ENCODE measurements at places on chromosomes 11 and 22.

DNA sequence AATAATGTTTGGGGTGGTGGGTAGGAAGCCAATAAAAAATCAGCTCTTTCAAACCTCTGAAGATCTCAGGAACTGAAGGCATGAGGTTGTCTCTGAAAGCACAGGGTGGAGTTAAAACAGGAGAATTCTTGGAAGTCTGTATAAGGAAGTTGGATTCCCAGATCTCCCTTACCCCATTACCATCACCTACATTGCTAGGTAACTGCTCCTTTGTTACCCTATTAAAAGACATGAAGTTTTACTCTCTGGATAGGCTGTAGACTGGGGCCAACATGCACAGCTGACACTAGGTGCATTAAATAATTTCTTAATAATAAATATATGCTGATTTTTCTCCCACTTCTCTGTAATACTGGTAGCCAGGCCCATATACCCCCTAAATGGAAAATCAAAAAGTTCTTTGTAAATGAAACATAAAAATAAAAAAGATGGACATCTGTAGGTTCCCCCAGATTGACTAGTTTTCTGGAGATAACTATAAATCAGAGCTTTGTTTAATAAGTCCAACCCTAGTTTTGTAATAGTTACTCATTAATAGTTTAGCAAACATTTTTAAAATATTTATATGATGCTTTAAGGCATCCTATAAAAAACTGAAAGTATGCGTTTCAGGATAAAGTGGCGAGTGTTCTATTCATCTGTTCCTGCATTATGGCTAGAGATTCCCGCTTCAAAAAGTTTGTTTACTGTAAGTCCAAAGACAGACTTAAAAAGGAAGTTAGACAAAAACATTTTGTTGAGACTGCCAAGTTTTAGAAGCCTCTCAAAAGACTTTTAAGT, 63.8 kb downstream of the KIF18A start:
- no peak for DNase-seq

DNA sequence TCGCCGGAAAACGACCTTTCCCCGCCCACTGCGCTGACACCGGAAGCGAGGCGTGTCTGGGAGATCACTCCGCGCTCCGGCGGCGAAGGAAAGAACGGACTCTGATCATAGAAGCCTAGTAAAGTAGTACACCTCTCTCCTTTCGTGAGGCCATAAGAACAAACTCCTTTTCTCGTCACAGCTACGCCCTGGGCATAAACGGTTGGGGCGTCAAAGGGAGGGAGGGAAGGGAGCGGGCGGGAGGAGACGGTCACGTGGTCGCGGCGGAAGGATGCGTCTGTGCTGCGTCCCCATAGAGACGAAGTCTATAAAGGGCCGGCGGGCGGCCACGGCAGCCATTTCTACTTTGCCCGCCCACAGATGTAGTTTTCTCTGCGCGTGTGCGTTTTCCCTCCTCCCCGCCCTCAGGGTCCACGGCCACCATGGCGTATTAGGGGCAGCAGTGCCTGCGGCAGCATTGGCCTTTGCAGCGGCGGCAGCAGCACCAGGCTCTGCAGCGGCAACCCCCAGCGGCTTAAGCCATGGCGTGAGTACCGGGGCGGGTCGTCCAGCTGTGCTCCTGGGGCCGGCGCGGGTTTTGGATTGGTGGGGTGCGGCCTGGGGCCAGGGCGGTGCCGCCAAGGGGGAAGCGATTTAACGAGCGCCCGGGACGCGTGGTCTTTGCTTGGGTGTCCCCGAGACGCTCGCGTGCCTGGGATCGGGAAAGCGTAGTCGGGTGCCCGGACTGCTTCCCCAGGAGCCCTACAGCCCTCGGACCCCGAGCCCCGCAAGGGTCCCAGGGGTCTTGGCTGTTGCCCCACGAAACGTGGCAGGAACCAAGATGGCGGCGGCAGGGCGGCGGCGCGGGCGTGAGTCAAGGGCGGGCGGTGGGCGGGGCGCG, at the start of gene ATF4:
Gene ATF4 (plus strand): TSS at position 337 of the 880 bp plus-strand sequence. CDS start 884 bp downstream, outside the sequence.
- peak; percentile 85 for DNase-seq

GRCh38 chr11:114291381-114291780, 4.8 kb upstream of the NNMT start:
- DNase-seq = no peak

DNA sequence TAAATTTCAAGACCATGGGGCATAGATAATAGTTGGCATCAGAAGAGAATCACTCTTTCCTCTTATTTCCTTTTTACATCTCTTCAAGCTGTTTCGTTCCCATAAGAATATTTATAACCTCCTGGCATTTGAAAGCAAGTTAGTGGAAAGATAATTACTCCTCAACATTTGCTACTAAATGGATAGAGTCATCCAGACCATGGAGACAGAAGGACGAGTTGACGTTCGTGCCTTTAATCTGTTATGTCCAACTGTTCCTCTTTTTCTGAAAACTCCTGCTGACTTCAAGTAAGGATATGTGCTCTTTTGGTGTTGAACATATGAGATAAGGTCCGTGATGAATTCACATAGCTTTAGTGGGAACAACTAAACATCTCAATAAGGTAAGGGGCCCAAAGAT, 414.2 kb downstream of the LRRC4C start:
- no peak for DNase-seq

DNA sequence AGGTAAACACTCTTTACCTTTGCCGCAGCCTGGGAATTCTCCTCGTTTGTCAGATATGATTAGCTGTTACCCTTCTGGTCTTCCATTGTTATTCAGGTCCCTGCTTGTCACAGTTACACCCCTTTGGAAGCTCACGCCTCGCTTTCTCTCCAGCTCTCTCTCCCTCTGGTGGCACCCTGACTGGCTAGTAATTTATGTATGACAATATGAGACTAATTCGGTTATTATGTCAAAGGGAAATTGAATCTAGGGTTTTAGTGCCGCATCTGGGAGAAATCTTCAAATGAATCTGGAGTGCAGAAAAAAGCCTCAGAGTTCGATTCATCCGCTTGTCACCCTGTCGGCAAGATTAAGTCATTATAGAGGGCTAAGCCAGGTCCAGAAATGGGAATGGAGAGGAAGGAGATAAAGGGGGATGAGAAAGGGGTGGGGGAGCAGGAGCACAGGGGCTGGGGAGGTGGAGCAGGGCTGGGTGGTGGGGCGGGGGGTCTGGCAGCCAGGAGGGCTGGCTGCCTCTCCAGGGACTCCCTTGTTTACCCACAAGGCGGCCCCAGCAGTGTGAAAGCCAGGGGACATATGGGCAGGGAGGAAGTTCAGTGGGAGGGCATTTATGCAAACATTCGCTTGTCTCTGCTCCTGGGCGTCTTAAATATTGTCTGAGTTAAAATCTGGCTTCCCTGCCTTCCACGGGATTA, 179.0 kb upstream of the NECTIN1 start:
- DNase-seq = no peak

DNA sequence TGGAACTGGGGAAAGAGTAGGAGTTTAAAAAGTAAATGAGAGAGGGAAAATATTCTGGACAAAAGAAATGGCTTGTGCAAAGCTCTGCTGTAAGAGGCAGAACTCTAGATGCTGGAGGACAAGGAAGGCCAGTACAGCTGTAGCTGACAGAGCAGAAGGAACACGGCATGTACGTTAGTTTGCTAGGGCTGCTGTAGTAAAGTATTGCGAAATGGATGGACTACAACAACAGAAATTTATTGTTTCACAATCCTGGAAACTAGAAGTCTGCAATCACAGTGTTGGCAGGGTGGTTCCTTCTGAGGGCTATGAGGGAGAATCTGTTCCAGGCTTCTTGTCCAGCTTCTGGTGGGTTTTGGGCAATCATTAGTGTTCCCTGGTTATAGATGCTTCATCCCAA, 454.4 kb downstream of the NTM start:
- DNase-seq = no peak

GRCh38 chr11:132626446-132626845, 905.9 kb downstream of the OPCML start:
- no peak for DNase-seq

- no peak for DNase-seq
These were observed 1335.9 kb downstream of the TBC1D22A start for GRCh38 chr22:48098243-48098920.

DNA sequence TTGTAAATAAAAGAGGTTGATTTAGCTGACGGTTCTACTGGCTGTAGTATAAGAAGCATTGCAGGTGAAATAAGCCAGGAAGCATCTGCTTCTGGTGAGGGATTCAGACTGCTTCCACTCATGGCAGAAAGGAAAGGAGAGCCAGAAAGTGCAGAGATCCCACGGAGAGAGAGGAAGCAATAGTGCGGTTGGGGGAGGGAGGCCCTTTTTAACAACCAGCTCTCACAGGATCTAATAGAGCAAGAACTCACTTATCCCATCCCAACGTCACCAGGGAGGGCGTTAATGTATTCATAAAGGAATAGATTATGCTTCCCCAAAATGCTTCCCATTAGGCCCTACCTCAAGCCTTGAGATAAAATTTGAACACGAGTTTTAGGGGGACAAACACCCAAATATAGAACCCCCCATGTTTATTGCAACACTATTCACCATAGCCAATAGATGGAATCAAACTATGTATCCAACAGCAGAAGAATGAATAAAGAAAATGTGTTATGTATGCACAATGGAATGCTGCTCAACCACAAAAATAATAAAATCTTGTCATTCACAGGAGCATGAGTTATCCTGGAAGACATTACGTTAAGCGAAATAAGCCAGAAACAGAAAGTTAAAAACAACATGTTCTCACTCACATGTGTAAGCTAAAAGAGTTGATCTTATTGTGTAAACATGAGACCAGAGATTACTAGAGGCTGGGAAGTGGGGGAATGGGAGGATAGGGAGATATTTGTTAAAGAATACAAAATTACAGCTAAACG, 908.3 kb upstream of the ANO3 start:
- DNase-seq = no peak

Data from left hindlimb (tissue), 1 donor.